ENCODE measurements at places on chromosomes 5 and 9.

DNA sequence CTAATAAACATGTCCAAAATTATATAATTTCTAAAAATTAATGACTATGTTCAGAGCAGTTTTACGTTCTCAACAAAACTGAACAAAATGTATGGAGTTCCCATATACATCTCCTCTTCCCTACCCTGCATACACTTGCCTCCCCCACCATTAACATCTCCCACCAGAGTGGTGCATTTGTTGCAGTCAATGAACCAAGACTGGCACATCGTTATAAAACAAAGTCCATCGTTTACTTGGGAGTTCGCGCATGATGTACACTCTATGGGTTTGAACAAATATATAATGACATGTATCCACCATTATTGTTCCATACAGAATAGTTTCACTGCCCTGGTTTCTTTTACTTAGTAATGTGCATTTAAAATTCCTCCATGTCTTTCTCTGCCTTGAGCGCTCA lies 130.1 kb downstream of the APBA1 start:
- no peak for DNase-seq

GRCh38 chr5:148729182-148729581 lies 74.9 kb upstream of the HTR4 start:
- DNase-seq = no peak

GRCh38 chr9:107054146-107054545 lies 191.2 kb downstream of the ZNF462 start:
- no peak for DNase-seq

DNA sequence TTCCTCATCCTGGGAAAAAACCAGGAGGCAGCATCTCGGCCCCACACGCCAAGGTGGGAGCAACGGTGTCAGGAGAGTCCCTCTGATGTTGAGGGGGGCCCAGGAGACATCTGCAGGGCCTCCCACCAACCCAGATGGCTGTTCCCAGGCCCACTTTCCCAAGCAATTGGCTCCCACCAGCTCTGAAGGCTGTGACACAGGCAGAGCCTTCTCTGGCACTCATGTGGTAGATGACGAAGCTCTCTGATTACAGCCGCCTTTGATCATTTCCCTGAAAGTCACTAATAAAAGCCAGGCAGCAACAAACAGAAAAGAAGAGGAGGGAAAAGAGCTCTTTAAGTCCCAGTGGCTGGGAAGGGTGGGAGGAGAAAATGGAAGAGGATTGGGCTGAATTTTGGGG lies 226.5 kb downstream of the CDK5RAP2 start:
- peak; percentile 44 for DNase-seq

GRCh38 chr9:98819231-98819630 lies 11.8 kb downstream of the GALNT12 start:
- no peak for DNase-seq

DNA sequence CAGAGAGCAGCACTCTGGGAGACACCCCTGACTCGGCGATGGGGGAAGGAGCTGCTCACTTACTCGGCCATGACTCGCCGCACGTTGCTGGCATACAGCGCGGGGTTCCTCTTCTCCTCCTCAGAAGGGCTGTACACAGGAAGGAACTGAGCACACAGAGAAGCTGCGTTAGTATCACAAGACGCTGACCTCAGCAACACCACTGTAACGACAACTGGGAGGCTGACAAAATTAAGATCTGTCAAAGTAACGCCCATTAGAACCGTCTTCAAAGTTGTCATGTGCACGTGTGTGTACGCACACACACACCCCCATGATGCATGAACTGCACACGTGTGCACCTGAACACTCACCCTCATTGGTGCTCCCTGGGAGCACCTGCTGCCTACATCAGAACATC lies 32.1 kb upstream of the SLC6A3 start:
- no peak for DNase-seq

- peak; percentile 44 for DNase-seq
Measured at GRCh38 chr9:112361601-112362000, 18.3 kb upstream of the HSDL2 start.

DNA sequence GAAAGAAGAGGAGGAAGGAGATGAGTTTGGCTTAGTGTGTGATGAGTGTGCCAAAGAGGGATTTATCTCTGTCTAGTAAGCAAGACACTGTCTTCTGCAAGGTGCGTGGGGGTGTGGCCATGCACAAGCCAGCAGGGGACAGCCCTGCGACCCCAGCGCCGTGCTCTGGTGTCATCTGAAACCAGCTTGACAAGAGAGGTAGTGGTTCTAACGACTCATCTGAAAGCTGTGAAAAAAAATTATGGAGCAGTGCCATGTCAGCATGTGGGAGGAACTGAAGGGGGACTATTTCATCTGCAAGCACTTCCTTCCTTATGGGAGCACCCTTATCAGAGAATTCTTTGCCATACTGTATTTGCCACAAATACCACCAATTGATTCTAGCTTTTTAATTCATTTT lies 398.6 kb downstream of the PSAT1 start:
- no peak for DNase-seq

- DNase-seq = no peak
Measured at GRCh38 chr5:171386861-171387344, 746 bp upstream of the NPM1 start.

DNA sequence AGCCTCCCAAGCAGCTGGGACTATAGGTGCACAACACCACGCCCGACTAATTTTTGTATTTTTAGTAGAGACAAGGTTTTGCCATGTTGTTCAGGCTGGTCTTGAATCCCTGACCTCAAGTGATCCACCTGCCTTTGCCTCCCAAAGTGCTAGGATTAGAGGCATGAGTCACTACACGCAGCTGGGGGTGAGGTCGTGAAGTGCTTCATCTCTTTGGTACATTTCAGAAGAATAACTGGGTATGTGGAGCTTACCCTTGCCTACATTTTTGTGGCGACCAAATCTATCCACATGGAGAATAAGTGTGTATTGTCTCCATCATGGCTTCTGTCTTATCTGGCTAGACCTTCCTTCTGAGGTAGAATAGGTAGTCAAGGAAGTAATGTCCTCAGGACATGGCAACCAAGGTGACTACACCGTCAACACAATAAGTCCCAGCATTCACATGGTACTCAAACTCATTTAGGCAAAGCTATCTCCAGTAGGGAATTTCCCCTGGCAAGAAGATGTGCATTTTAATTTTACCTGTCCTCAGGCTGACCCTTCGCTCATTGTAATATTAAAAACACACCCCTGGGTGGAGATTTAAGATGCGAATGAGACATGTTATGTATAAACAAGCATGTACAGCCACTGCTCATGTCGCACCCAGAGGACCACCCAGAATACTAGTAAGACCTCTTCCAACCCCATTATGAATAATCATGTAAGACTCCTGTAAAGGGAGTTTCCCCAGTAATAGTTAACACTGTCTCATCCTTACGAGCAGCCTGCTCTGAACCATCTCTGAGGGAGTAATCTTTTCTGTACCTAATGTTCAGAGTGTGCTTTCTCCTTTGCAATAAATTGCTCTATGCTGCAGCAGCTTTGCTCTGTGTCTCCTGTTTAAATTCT lies 1173.2 kb downstream of the TAF11L14 start:
- peak; percentile 52 for DNase-seq

Measured in M059J (cell line).